ENCODE measurements at places on chromosomes 7 and 10.
A peak's percentile ranks its signal among the peaks of the same experiment; 100 is the strongest.

DNA sequence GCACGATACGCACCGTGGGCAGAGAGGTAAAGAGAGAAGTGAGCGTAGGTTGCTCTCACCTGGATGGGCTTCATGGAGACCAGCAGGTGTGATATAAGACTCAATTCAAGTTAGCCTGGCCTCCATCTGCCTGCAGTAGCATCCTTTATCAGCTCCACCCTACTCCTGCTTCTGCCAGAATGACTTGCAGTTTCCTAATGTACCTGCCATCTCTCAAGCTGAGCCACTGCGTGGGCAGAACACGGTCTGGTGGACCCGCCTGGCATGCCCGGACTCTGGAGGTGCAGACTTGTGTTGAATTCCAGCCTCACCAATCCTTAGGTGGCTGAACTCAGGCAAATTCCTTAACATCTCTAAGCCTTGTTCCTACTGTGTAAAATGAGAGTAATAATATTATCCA, 64.3 kb downstream of the STEAP1B start:
- no peak for DNase-seq

GRCh38 chr7:54778696-54779540, 19.9 kb upstream of the SEC61G start:
- no peak for DNase-seq

DNA sequence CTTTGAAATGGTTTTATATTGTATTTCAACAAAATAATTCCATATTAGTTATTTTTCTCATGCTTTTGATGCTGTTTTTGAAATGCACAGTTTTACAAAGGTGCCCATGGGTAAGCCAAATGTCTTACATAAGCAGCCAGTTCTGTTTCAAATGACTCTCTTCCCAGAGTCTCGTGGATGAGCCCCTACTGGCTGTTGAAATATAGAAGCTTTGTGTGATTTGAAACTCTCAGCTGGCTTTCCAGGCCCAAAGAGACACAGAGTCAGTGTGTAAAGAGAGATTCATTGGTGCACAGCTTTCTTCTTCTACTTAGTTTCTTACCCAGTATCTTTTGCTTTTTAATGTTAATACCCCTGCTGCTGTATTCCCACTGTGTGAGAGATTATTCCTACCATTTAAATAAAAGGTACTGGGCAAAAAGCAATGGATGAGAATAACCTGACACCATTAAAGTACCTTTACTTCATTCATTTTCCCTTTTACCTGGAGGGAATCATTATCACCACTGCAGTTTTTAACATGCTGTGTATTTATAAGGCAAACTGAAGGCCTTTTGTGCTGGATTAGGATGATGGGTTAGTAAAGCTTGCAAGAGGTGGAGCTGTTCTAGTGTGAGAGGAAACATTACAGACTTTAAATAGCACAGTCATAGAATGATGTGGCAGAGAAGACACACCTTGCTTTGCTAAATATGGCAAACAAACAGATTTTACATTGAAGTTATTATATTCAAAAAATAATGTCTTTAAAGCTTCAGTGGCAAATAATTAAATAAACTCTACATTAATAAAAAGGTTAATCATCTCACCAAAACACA, 415.1 kb downstream of the THSD7A start:
- no peak for DNase-seq

- no peak for DNase-seq
Measured at GRCh38 chr10:128727114-128727513, 600.9 kb upstream of the MKI67 start.

GRCh38 chr10:93386631-93387369, 95.3 kb downstream of the MYOF start:
- peak; percentile 60 for DNase-seq

- peak; percentile 58 for DNase-seq
Measured at GRCh38 chr7:36084485-36085091, 68.5 kb upstream of the EEPD1 start.

DNA sequence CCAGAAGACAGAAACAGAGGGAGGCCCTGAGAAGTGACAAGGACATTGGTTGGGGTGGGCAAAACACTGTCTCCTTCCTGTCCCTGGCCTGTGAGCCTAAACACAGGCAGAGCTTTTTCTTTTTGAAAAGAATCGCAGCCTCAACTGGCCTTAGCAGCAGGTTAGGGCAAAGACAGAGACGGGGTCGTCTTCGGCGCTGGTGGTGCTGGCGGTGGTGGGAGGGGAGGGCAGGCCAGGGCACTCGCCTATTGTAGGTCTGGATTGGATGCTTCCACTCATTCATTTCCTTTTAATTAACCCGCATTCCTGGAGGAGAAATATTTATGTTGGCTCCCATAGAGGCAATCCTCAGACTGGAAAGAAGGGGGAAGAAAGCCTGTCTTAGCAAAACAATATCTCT, 22.6 kb downstream of the WNT8B start:
- DNase-seq: no peak

- no peak for DNase-seq
Measured at GRCh38 chr7:77665161-77665560, 31.1 kb upstream of the RSBN1L start.

GRCh38 chr10:5470062-5470751, 29.2 kb downstream of the CALML5 start:
- no peak for DNase-seq

- DNase-seq: no peak
Measured at GRCh38 chr10:11050301-11051287, 32.9 kb downstream of the CELF2 start.

GRCh38 chr10:130747356-130747755, 564.2 kb downstream of the TCERG1L start:
- no peak for DNase-seq

- no peak for DNase-seq
Measured at GRCh38 chr10:2464483-2464882, 602.9 kb upstream of the PFKP start.

DNA sequence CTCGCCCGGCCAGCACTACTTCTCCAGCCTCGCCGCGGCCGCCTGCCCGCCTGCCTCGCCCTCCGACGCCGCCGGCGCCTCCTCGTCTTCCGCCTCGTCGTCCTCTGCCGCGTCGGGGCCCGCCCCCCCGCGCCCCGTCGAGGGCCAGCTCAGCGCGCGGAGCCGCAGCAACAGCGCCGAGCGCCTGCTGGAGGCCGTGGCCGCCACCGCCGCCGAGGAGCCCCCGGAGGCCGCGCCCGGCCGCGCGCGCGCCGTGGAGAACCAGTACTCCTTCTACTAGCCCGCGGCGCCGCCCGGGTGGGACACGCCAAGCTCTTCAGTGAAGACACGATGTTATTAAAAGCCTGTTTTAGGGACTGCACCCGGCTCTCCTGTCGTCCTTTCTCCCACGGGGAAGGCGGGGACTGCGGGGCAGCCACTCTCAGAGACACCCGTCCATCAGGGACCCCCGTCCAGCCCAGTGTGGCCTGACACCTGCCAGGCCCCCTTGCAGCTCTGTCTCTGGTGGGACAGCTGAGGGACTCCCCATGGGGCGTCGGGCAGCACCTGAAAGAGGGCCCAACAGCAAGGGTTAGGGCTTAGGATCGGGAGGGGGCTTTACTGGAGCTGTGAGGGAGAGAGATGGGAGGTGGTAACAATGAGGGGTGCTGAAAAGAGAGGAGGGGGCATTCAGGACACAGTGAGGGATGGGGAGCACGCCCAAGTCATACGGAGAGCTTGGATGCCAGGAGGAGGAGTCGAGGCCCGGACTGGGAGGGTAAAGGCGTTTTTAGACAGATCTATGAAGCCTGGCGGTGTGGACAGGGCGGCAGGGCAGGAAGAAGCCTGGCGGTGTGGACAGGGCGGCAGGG, 34.7 kb downstream of the SPDYE6 start:
- peak; percentile 22 for DNase-seq

DNA sequence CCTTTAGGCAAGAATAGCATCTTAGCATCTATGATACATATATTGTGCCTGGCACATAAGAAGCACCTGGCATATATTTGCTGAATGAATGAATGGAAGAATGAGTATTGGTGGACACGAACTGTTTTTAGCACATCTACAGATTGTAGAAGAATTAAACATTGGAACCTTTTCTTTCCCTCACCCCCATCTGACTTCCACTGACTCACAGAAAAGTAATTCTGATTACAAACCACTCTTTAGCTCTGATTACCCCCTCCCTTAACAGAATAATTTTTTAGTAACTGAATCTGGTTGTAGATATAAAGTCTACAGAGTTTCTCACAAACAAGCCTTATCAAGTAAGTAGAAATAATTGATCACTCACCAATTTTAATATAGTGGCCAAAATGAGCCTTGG, 31.9 kb downstream of the SLC26A4 start:
- DNase-seq: no peak

GRCh38 chr7:28989211-28989980, 31.3 kb upstream of the TRIL start:
- no peak for DNase-seq

DNA sequence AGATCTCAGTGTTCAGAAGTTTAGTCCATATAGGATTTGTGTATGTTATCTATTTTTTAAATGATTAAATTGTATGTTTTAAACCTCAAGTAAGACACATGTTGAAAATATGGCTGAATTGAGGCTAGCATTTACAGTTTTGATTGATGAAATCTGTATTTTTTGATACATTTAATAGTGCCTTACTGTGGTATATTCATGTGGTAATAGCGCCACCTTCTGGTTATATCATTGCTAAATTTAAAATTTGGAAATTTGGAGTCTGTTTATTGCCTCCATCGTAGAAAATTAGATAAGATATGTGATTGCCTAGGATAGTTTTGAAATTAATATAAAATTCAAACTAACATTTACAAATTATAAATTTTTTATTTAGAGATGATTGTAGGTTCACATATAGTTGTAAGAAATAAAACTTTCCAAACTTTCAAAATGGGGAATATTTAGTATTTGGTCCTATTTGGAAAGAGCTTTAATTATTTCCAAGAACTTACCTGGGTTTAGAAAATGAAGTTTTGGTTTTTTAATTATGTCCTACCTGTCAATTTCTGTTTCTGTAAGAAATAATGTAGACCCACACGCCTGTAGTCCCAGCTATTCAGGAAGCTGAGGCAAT, 19.1 kb upstream of the ARMS2 start:
- peak; percentile 58 for DNase-seq

DNA sequence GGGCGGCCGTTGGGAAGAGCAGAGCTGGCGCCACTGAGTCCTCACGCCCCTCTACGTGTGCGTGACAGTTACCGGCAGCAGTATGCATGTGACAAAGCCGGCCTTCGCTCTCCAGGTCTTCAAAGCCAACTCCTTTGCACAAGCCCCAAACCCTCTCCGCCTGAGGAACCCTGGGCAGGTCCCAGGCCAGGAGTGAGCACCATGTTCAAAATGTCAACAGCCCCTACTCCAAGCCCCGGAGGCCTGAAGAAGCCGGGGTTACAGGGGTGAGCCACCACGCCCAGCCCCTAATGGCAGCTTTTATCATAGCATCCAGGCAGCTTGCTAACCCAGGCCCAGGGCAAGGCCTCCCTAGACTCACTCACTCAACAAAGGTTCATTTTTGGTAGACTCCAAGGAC, 70.8 kb downstream of the OAT start:
- DNase-seq: no peak

DNA sequence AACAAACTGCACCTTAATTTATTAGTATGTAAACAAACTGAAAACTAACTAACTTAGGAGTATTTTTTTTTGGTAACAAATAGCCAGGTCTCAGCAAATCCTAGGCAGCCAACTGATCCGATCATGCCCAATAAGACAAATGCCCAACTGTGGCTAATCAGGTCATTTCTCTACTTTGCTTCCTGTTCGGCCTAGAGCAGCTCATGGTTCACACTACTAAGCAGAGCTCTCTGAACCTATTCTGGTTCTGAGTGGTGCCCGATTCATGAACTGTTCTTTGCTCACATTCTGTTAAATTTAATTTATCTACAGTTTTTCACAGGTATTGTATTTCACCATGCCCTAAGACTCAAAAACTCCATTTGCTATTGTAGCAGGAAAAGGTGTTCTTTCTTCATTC, 55.1 kb downstream of the CCDC3 start:
- DNase-seq: no peak

DNA sequence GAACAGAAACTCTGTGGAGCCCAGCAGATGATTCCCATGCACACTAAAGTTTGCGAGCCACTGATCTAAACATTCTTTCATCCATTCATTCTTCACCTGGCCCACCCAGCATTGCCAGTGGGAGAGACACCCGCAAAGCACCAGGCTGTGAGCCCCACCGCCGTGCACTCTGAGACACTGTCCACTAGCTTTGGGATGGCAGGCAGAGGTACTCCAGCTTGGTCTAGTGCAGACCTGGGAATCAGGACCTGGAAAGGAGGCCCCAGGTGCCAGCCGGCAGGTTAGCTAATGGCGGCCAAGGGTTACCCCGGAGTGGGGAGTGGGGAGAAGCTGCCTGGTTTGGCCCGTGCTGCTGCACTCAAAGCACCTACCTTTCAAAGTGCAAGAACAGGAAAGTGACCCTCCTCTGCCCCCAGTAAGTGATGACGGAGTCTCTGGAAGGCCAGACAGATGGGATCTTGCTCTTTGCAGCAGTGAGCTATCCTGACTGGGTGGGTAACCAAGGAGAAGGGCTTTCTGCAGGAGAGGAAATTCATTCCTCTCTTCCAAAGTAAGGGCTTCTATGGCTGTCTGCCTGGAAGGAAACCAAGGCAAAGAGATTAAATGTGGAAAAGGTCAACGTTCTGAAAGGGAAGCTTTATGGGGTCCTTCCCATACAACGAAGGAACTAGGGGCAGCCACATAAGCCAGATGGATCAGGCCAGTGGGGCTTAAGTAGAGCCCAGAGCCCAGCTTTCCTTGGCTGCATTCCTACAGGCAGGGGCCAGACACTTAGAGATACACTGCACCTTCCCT, 74.2 kb upstream of the LRRC4 start:
- DNase-seq: no peak

DNA sequence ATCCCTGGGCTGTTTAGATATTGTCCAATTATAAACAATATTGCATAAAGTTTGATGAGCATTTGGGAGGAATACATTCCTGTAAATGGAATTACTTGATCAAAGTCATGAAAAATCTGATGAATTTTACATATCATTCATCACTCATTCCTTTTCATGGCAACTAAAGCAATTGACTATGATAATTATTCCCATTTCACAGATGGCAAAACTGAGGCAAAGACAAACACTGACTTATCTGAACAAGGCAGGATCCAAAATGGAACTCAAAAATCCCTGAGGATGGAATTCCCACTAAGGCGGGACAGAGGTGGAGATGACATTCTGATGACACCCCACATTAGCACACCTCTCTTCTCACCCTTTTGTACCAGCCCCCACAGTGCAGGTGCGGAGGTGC, 17.1 kb downstream of the SLIT1 start:
- DNase-seq: no peak

GRCh38 chr7:95473276-95473985, 12.3 kb upstream of the ASB4 start:
- DNase-seq: no peak

- DNase-seq: no peak
Measured at GRCh38 chr10:22824520-22824919, 103.3 kb upstream of the ARMC3 start.

Data from fibroblast of skin of scalp (primary cell).